Suprapubic skin (tissue), 4 donors: ENCODE measurements at places on chromosomes 4 and X. TPM values are rescaled to one million over a fixed set of nuclear protein-coding genes. Genes with fewer than 3 reads are reported as not detected.

- H3K4me3 ChIP-seq = no peak overlapping the region
- H3K27me3 ChIP-seq = no peaks in the 10 kb centered on the region
- DNase-seq = no peak
- no peaks in the 10 kb centered on the region for H3K4me1 ChIP-seq
These were observed 77.6 kb downstream of the PDE5A start for GRCh38 chr4:119550857-119551532.

DNA sequence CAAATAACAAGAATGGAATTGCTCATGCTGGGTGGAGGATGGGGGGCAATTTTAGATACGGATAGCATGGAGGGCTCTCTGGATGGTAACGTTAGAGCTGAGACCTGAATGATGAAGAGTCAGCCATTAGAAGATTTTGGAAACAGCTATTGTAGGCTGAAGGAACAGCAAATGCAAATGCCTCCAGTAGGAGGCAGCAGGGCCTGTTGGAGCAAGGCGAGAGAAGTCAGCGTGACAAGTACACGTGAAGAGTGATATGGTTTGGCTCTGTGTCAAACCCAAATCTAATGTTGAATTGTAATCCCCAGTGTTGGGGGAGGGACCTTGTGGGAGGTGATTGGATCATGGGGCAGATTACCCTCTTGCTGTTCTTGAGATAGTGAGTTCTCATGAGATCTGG is 59.3 kb upstream of the SOD3 start:
- no peak for DNase-seq
- no peaks in the 10 kb centered on the region for H3K27me3 ChIP-seq
- no peak overlapping the region for H3K4me3 ChIP-seq
- H3K4me1 ChIP-seq = no peaks in the 10 kb centered on the region
- no peaks in the 10 kb centered on the region for H3K36me3 ChIP-seq

DNA sequence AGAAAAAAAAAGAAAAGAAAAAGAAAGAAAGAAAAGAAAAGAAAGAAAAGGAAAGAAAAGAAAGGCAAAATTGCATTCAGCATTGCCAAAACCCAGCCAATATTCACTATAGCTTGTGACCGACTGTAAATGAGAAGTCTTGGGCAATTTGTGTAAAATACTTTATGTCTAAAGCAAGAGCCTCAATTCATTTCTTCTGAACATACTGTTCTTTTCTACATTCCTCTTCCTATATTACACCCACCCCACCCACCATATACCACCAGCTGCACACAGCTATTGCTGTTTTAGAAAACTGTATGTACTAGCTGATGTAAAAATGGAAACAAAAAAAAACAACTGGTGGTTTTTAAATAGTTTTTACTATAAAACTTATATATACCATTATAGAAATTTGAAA is 156.9 kb upstream of the TTC29 start:
- no peaks in the 10 kb centered on the region for H3K27me3 ChIP-seq
- H3K4me1 ChIP-seq = peaks cover 3% of the 10 kb centered on the region
- no peak overlapping the region for H3K27ac ChIP-seq
- H3K36me3 ChIP-seq = no peaks in the 10 kb centered on the region
- DNase-seq = no peak
- H3K4me3 ChIP-seq = no peak overlapping the region

DNA sequence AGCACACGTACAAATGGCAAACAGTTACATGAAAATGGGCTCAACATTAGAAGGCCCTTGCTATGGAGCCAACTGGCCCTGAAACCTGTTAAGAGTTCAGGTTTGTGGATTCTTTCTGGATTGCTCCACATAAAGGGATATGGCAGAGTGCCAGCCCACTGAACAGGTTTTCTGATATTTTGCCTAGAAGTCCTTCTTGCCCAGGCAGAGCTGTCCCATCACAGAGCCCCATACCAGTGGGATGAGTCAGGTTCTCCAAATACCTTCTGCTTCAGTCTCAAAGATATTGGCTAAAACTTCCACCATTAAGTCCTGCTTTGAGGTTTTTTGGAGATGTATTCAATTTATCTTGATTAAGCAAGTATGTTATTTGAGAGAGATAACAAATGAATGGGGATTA is 146.8 kb upstream of the IL1RAPL2 start:
- H3K27me3 ChIP-seq = no peaks in the 10 kb centered on the region
- no peak overlapping the region for H3K27ac ChIP-seq
- no peaks in the 10 kb centered on the region for H3K4me1 ChIP-seq
- no peak for DNase-seq
- no peaks in the 10 kb centered on the region for H3K36me3 ChIP-seq

Gene SNCA
- total RNA-seq = 24.6 TPM

DNA sequence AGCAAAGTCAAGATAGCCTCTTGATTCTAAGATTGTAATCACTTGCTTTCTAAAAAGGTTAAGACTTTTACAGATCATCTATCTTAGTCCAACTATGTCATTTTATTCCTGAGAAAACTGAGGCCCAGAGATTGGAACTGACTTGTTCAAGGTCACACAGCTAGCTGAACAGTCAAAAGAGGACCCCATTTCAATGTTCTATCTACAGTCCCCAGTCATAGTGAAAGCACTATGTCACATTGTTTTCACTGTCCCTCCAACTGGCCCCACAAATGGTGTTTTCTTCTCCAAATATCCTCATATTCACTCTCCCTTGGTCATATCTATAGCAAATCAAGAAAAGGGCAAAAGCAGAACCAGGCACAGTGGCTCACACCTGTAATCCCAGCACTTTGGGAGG is 145.2 kb downstream of the OPHN1 start:
- H3K4me1 ChIP-seq = no peaks in the 10 kb centered on the region
- H3K36me3 ChIP-seq = no peaks in the 10 kb centered on the region
- no peak for DNase-seq
- no peak overlapping the region for H3K4me3 ChIP-seq
- H3K27me3 ChIP-seq = no peaks in the 10 kb centered on the region

DNA sequence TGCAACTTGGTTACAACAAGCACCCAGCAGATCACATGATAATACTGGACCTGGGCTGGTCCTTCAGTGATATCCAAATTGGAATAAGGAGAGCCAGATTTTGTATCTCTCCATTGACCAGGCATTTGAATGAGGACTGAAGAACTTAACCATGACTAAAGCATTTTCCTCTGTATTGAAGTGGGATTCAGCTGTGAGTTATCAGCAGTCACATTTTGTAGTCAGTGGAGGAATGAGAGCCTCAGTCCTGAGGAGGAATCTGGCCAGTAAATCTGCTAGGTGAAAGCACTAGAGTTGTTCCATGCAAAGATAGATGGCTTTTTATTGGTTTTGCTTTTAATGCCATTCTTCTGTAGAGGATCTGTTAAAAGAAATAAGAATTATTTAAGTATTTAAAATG is 1506.0 kb downstream of the PCDH7 start:
- no peaks in the 10 kb centered on the region for H3K36me3 ChIP-seq
- H3K27me3 ChIP-seq = no peaks in the 10 kb centered on the region
- DNase-seq = no peak
- no peaks in the 10 kb centered on the region for H3K4me1 ChIP-seq

Gene ADGRL3
- total RNA-seq = 18.0 TPM

DNA sequence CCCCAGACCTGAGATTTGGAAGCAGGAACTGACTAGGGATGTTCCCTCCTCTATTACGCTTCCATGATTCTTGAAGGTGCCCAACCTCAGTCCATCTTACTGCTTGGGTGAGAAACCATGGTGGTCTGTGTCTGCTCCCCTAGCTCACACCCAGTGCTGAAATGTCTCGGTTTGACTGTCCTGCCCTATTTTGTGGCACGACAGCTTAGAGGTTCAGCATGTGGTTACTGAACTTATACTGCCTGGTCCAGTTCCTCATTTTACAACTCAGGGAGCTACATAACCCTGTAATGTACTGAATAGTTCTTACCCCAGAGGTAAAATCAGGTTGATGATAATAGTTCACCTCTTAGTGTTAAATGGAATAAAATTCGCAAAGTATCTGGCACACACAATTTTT is 203.1 kb downstream of the RBM46 start:
- no peaks in the 10 kb centered on the region for H3K4me1 ChIP-seq
- no peaks in the 10 kb centered on the region for H3K27me3 ChIP-seq
- no peaks in the 10 kb centered on the region for H3K36me3 ChIP-seq
- H3K27ac ChIP-seq = no peak overlapping the region
